ENCODE measurements at places on chromosomes 5 and 9.

DNA sequence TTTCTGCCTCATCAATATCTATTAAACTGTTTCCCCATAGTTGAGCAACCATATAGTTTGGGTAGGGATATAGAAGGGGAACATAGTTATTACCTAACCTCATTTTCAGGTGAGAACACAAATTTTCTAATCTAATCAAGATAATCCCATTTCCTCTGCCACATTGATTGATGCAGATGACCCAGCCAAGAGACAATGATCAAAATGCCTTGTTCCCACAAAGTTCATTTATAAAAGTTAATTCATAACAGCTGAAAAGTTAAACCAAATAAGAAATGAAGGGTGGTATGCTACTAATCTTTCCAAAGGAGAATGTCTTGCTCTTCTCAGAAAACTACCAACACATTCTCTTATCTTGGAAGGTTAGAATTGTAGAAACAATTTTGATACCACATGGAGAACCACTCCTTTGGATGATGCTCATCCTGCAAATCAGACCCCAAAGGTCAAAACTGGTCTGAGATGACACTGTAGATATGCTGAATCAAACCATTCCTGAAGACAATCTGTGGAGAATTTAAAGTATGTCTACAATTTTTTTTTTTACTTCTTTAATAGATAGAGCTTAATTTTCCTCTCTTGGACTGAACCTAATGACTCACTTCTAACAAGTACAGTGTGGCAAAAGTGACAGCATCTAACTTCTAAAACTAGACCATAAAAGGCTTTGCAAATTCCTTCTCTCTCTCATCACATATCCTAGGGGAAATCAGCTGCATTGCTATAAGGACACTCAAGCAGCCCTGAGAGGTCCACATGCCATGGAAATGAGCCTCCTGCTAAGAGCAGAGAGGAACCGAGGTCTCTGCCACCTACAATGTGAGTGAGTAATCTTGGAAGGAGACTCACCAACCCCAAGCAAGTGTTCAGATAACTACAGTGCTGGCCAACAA is 586.7 kb upstream of the TUSC1 start:
- no peak for DNase-seq

DNA sequence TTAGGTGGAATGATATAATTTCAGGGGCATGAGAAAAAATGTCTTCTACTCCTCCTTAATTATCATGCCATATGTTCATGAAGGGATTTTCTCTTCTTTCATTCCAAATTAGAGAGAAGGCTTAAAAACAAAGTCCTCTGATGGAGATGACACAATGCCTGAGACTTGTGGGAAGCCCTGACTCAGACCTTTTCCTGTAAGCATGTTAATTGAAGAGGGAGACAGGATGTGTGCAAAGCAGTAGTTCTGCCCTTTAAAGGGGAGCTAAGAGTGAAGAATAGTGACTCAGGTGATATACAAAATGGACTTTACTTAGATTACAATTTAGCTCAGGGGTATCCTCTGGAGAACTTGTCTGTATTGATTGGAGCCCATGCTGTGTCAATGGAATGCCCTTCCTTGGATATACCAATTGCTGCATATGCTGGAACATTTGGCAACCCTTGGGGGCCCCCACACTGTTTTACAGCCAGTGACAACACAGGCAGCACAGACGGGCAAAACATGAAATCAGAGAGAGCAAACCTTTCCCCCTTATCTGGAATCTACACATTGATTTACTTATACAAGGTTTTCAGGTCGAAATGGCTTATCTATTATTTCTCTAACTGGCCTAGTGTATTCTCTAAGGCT is 81.3 kb downstream of the IZUMO3 start:
- no peak for DNase-seq

DNA sequence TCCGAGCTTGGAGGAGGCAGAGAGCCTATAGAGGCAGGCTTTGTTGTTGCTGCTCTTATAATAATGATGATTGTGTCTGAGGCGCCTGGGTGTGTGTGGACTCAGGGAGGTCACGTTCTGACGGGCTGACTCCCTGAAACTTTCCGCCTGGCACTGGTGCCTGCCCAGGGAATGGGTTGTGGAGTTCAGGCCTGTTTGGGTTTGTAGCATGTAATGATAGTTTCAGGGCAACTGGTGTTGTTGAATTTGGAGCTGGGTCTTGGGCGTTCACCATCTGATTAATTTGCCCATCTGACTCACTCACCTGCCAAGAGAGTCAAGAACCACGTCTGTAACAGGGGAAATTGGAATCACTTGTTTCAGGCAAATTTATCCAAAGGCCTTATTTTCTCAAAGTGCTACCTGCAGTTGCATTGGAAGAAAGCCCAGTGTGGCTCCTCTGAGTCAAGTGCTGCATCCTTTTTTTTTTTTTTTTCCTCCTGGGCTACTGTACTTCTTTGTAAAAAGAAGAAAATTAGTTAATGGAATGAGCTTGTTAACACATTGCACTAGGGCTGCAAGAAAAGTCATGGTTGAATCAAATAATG is 386.5 kb downstream of the GADD45G start:
- DNase-seq = no peak

DNA sequence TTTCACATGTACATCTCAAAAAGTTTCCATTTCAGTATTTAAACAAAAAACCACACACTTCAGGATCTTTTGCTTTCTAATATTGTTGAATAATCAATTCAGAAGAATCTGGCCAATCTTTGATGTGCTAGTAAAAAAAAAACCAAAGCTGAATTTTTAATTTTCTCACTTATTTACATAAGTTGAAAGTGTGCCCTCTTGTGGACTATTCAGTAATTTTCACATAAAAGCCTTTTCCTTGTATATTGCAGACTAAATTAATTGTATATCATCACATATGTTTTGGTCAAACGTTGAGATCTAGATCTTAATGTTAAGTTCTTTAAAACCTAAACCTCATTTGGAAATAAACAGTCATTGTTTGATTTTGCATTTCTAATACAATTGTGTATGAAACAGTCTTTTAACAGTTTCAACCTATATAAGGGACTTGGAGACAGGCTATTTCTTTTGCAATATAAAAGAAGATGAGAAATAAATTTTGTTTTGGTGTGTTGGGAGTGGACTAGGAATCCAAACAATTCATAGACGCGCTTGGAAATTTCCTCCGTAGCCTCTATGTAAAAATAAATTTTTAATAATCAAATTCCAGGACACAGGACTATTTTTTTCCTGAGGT is 68.1 kb downstream of the NIPBL start:
- no peak for DNase-seq

- DNase-seq = no peak
Measured at GRCh38 chr5:2688586-2688985, 62.9 kb downstream of the IRX2 start.

DNA sequence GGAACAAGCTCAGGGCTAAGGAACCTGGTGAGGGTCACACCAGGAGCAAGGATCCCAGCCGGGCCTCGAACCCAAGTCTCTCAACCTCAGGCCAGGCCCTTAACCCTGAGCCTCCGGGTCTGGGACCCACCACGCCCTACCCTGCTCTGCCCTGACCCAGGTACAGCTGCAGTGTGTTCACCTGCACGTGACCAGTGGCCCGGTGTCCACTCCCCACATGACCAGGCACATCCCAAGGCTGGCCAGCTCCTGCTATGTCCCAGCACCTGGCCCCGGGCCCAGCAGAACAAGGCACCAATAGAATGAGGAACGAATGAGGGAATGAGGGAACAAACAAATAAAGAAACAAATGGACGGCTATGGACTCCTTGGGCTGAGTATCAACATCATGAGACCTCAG is 112.0 kb upstream of the SARDH start:
- no peak for DNase-seq

GRCh38 chr9:136201609-136202453 is 3.1 kb downstream of the LHX3 start:
- no peak for DNase-seq

DNA sequence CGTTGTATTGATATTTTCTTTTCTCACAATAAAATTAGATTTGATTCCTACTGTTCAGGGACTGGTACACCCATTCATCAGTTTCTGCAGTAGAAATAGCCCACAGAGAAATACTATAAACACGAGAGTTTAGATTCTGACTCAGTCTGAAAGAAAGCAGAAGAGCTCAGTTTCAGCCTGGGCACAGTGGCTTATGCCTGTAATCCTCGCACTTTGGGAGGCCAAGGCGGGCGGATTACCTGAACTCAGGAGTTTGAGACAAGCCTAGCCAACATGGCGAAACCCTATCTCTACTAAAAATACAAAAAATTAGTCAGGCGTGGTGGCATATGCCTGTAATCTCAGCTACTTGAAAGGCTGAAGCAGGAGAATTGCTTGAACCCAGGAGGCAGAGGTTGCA is 8.6 kb downstream of the ITK start:
- DNase-seq = peak; percentile 81

- no peak for DNase-seq
Measured at GRCh38 chr5:158070859-158071258, 211.9 kb upstream of the CLINT1 start.

- DNase-seq = no peak
Measured at GRCh38 chr9:93955111-93955980, at the start of gene BARX1. Gene BARX1 (minus strand): TSS chr9:93955355. CDS start chr9:93955146, 209 bp downstream.

DNA sequence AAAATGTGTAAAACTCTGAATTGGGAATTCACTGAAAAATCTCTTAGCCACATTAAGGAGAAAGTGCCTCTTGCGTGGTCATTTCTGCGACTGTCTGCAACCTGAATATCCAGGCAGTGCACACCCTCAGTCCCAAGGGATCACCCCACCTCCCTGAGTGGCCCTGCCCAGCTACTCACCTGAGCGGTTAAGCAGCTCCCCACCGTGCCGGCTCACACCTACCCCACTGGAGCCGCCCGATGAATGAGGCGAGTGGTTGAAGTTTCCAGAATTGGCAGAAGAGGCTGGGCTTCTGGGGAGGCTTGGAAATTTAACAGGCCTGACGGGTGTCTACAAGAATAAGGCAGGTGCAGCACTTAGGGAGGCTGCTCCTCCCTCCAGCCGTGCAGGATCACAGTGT is 25.6 kb downstream of the ANKS6 start:
- DNase-seq = no peak

- no peak for DNase-seq
Measured at GRCh38 chr9:114551750-114552685, 35.6 kb upstream of the ATP6V1G1 start.

GRCh38 chr5:155866971-155867370 is 460.0 kb upstream of the SGCD start:
- DNase-seq = no peak

DNA sequence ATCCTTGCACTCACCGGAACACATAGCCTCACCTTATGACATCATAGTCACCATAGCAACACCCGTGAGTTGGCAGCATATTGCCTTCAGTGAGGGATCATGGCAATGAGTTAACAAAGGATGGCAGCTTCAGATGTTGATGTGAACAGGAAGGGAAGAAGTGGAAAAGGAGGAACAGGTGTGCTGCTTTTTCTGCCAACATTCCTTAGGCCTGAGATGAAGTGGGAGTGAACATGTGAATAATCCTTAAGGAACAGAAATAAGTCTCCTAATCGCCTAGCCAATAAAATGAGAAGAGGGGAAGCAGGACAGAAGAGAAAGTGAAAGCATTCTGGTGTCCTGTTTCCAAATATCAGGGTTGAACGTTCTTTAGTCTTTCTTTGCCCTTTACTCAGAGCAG is 360.0 kb downstream of the BRINP1 start:
- DNase-seq = no peak

GRCh38 chr9:93579711-93580516 is 3.5 kb downstream of the PHF2 start:
- peak; percentile 59 for DNase-seq

DNA sequence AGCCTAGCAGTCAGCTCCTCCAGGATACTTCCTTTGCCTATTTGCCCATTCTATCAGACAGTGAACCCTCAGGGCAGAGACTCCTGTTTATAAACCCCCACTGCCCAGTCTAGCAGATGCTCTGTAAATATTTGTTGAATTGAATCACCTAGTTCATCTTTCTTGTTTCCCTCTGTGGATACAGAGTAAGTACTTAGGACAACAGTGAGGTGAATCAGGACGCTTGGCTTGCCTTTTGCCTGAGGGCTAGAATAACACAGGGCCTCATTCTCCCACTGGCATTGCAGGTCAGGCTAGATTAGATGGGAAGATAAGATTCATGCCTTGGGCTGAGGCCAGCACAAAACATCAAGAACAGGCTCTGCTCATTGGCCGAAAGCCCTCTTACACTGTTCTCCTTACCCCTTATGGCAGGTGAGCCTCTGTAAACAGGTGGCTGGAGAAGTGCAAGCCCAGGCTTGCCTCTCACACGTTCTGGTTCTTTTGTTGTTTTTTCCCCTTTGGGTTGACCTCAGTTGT is 22.2 kb downstream of the TNFSF8 start:
- DNase-seq = no peak

GRCh38 chr5:164233791-164234190 is 728.4 kb downstream of the MAT2B start:
- no peak for DNase-seq

DNA sequence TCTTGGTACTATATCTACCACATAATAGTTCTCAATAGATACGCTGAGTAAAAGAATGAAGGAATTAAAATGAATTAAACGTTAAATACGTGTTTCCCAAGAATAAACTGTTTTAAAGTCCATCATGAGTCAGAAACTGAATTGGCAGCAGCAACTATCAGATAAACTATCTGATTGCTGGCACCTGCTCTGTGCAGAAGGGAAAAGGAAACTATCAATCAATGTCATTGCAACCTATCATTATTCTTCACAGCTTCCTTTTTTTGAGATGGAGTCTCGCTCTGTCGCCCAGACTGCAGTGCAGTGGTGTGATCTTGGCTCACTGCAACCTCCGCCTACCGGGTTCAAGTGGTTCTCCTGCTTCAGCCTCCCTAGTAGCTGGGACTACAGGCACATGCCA is 8.8 kb upstream of the WDR36 start:
- DNase-seq = no peak

DNA sequence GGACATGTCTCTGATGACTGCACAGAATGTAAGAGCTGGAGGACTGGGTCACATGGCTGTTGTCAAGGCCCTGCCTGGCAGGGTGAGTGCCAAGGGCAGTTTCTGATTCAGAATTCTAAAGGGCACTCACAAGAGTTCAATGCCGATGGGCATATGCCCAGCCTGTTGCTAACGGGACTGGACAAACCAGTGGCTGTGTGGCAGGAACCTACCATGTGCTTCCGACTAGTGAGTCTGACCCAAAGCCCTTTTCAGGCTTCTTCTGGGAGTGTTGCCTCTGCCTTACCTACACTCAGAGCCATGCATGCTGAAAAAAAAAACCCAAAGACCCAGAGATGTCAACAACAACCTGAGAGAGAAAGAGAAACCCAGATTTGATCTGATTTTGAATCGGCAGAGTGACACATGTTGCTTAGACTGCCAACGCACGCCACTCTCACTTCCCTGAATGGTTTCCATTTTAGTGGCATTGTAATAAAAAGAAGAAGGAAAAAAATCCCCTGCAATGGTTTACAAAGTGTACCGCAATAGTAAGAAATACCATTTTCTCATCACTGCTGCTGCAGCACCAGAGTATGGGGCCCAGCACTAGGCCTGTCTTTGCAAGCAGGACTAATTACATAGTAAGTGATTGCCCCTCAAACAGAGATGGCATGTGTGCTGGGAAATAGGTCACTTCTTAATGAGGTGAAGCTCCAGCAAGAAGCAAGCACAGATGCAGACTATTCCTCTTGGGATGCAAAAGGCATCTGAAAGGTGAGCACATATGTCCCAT is 194.3 kb downstream of the PALM2AKAP2 start:
- peak; percentile 79 for DNase-seq

Data from activated effector memory CD4-positive, alpha-beta T cell treated with anti-CD3 and anti-CD28 coated beads, Interleukin-2, amount 50 U/mL, for 16 hours (primary cell).